ENCODE measurements at places on chromosomes 6 and 20.

DNA sequence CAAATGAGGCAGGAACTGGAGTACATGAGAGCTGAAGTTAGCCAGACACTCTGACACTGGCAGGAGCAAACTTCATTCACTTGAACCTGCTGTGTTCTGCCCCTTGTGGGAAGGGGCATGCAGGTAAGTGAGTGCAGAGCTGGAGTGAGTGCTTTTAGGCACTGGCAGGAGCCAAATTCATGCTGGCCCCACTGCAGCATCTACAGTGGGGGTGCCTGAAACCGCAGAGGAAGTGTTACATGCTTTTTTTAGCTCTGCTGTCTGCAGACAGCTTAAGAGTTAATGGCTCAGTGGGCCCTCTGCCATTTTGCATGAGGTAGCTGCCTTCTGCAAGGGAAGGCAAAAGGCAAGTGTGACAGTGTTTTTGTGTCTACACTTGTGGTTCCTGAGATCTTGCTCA is 167.9 kb upstream of the SYNCRIP start:
- no peak for DNase-seq

DNA sequence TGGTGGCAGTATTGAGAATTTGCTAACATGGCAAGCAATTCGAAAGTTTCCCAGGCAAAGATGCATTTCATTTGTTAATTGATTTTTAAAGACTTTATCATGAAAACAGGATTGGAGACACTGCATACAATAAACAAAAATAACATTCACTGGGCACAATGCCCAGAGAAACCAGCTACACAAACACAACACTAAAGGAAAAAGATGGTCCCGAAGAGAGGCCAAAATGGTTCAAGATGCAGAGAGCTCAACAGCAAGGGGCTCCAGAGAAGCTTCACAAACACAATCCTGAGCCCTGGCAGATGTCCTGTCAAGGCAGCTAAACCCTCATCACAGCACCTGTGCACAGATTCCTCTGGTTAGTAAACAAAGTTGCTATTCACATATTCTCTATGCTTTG is 79.3 kb downstream of the INSM1 start:
- DNase-seq: no peak

- no peak for DNase-seq
Measured at GRCh38 chr20:62406635-62407176, 379 bp downstream of the CABLES2 start.

DNA sequence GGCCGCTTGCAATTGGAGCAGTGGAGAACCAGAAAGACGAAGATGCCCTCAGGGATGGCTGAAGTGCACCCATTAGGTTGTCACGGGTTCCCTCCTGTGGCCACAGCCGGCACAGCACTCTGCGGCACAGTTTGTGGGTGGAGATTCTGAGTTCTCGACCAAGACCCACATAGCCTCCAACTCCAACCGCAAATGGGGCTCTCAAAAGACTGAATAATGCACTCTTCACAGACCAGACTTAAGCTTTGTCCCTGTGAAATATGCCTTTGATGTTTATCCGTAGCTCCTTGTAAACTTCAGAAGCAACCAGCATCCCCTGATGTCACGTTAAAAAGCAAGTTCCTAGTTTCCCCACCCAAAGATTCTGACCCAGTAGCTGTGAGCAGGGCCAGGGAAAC is 934 bp upstream of the CST9 start:
- peak; percentile 61 for DNase-seq

- DNase-seq: no peak
Measured at GRCh38 chr6:38136547-38136946, 317.0 kb downstream of the ZFAND3 start.

GRCh38 chr6:18243302-18243893 is 20.9 kb downstream of the DEK start:
- DNase-seq: no peak

DNA sequence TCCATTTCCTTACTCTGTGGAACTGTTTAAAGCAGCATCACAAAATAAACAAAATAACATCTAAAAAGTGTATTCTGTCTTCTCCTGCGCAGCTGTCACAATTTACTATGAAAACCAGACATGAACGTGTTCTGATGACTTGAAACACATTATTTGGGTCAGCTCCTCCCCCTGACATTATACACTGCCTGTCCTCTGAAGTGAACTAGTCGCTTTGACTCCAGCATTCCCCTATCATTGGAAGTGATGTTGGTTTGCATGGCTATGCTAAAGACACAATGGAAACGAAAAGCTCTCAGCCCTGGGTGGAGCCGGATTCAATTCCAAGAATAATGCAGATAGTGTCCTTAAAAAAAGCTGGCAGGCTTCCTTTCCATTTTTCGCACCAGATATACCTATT is 125.9 kb downstream of the FYN start:
- DNase-seq: no peak

DNA sequence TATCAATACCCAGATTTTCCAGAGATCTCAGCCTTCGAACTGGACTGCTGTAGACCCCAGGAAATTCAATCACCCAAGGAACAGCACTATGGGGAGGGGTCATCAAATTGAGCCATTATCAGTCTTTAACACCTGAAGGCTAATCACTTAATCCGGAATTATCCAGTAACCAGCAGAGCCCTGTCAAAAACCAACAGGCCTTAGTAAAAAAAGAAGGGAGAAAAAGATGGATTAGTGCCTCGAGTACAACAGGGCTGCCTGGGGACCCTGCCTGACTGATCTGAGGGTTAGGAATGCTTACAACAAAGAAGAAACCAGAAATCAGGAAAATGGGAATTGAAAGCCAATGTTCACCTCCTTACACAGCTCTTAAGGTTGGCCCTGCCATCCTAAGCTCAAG is 7.6 kb downstream of the RRAGD start:
- no peak for DNase-seq

DNA sequence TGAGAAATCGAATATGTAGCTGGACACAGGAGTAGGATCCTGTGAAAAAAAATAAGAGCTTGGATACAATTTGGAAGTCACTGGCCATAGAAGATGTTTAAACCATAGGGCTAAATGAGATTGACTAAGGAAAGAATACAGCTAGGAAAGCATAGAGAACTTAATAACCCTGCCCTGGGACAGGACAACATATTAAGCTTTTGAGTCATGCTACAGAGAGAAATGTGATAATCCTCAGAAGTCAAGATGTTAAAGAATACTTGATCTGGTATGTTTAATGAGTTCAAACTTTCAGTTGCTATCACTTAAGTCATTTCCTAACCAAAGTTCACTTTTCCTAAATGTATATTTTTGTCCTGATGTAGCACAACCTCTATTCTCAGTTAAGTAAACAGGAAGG is 154.6 kb upstream of the TSHZ2 start:
- no peak for DNase-seq

GRCh38 chr6:141326426-141326825 is 806.3 kb upstream of the GJE1 start:
- peak; percentile 51 for DNase-seq

- DNase-seq: peak; percentile 38
Measured at GRCh38 chr6:111985202-111985731, 68.6 kb upstream of the CCN6 start.

- no peak for DNase-seq
Measured at GRCh38 chr20:15911581-15911980, 661.7 kb downstream of the KIF16B start.

GRCh38 chr6:130933712-130934200 is 106.5 kb downstream of the SMLR1 start:
- no peak for DNase-seq

GRCh38 chr20:31835977-31836852 is 9.2 kb downstream of the FOXS1 start:
- no peak for DNase-seq

- DNase-seq: no peak
Measured at GRCh38 chr6:16544006-16544405, 217.3 kb downstream of the ATXN1 start.

- DNase-seq: no peak
Measured at GRCh38 chr20:64077094-64077493, 2.2 kb downstream of the RGS19 start.

- DNase-seq: peak; percentile 68
Measured at GRCh38 chr20:32908334-32909292, 49.9 kb downstream of the EFCAB8 start.

DNA sequence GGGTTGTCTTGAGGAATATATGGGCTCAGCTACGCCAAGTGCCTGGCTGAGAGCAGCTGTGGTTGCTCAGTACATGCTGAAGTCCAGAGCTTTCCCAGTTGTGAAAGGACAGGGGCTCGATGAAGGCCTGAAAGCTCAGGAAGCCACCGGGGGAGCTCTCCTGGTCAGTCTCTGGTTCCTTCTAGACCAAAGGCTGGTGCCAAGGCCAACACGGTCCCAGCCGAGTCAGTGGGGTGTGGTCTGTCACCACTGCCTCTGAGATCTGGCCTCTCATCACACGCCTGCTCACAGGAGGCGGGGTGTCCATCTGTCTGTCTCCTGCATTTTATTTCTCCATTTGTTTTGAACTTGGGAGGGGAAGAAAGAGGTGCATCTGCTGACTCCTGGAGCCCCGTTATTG is 4.9 kb upstream of the FAM83C start:
- no peak for DNase-seq

GRCh38 chr6:99819853-99820252 is 174.2 kb downstream of the MCHR2 start:
- DNase-seq: no peak

GRCh38 chr20:20427227-20427864 is 59.4 kb downstream of the INSM1 start:
- no peak for DNase-seq

DNA sequence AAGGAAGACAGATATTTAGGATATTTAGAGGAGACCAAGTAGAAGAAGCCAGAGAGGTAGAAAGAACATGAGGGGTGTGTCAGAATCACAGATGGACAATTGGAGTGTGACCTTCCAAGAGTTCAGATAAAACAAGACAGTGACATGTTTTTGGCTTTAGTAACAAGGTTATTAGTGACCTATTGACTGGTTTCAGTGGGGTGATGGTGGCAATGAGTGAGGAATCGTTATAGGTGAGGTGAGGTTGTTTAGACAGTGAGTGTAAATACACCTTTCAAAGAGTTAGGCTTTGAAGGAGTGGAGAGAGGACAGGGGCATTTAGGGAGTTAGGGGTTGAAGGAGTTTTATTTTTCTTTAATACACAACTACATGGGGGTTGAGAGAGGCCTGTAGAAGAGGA is 3.2 kb downstream of the SNRNP48 start:
- DNase-seq: no peak

- DNase-seq: no peak
Measured at GRCh38 chr6:36350681-36351571, 14.2 kb upstream of the BNIP5 start.

GRCh38 chr20:50456452-50457324 is 53.5 kb upstream of the PTPN1 start:
- DNase-seq: no peak

DNA sequence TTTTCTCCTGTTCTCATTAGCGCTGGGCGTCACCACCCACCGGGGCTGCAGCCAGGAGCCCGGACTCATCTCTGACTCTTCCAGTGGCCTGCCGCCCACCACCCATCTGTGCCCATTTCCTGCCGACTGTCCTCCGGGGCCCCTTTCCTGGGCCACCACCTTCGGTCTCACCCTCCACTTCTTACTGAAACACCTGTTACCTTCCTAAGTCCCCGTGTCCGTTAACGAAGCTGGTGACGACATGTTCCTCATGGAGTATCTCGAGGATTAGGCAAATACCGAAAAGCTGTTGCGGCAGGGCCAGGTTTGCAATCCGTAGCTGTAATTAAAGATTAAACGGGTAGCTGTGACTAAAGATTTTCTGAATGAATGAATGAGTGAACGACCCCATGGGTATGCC is 80.2 kb downstream of the SRC start:
- DNase-seq: no peak

All from activated CD8-positive, alpha-beta memory T cell treated with anti-CD3 and anti-CD28 coated beads, Interleukin-2, amount 50 U/mL, for 4 hours (primary cell).